Stimulated activated CD4-positive, alpha-beta T cell treated with anti-CD3 and anti-CD28 coated beads, TNF-alpha, amount 100 ng/mL, for 1 hour (primary cell): ENCODE measurements at places on chromosomes 7 and 10.

GRCh38 chr7:155470686-155471638 is 13.0 kb downstream of the EN2 start:
- DNase-seq: no peak

DNA sequence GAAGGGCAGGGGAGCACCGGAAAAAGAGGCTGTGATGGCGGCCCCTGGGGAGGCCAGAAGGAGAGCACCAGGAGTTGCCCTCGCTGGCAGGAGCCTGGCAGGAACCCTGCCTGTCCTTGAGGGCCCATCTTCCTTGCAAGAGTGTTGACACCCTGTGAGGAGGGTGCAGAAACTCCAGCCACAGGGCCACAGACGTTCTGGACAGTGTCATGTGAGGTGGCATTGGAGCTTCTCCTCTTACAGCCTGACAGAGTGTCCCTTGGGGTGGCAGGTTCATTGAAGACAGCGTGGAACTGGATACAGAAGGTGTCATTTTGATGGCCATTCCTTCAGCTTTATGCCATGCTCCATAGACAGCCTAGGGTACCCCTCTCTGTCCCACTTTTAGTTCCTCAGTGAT is 54.2 kb downstream of the RBM20 start:
- no peak for DNase-seq

GRCh38 chr7:28988810-28989209 is 30.7 kb upstream of the TRIL start:
- DNase-seq: no peak

- no peak for DNase-seq
These were observed 221.4 kb downstream of the BICC1 start for GRCh38 chr10:58734116-58734515.

DNA sequence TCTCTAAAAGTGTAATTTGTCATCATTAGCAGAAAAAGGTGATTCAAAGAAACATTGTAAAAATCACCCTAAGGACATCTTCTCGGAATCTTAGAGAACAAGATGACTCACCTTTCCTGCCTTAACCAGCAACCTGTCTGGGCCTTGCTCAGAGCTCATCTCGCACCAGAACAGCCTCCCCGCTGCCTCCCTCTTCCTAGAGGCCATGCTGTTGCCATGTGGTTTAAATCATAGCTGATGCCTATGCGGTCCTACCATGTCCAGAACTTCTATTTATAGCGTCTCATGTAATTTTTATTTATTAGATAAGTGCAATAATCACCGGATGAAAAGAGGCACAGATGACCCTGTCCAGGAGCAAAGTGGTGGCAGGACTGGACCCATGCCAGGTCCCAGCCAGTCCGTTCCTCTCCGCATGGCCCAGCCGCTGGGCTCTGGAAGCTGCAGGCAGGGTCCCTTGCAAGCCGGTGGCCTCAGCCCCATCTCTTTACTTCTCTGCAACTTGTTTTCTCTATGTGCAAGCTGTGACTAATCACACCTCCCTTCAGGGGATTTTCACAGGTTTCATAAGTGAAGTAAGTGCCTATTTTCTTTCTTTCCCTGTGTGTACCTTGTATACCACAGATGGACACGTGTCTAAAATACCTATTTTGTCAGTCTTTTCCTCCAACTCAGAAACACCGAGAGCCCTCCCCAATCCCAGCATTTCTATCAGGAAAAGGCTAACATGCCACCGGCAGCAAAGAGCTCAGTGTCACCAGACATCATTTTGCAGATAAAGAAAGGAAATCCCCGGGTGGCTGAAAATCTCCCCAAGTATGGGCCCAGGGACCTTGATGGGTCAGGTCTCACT is 27.1 kb downstream of the KLF6 start:
- peak; percentile 50 for DNase-seq

DNA sequence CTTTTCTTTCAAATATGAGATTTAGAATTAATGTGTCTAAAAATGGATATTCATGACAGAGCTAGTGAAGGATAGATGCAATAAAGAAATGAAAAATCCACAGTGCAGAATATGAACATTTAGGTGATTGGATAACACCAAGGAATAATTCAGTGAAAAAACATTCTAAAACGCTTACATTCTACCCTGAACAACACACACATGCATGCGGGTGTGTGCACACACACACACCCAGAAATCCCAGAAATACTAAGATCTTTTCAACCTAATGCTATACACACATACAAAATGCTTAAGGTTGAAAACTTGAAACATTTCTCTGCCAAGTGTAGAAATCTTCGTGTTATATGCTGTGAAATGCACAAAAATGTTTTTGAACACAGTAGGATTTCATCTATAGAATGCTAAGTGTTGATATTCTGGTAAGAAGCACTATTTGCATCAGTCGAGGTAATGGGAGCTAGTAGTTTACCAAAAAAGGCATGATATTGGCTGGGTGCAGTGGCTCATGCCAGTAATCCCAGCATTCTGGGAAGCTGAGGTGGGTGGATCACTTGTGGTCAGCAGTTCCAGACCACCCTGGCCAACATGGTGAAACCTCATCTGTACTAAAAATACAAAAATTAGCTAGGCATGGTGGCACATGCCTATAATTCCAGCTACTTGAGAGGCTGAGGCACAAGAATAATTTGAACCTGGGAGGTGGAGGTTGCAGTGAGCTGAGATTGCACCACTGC is 600.6 kb downstream of the PHTF2 start:
- no peak for DNase-seq

DNA sequence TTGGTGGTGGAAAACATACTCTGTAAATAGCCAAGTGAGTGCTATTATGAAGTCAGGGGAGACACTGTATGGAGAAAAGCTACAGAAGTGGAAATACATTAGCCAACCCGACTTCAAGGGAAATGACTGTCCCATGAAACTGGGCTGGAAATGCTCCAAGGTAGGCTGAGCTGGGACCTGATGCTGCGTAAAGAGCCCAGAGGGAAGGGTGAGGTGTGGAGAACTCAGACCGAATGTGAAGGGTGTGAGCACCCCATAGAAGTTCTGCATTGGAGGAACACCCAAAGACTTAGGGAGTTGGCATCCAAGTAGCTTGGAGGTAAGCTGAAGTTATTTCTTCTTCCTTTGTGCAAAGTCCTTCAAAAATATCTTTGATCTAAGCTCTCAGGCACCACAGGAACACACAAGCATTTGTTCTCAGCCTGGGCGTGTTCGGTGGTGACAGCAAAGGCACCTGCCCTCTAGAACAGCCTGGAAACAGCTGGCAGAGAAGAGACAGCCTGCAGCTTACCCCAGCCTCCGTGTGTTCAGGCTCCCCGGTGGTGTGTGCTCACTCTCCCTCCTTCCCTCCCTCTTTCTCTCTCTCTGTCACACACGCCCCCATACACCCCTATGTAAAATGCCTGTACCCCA is 19.1 kb upstream of the GJD4 start:
- no peak for DNase-seq

- no peak for DNase-seq
These were observed 269.5 kb upstream of the AKR1E2 start for GRCh38 chr10:4556527-4556926.

- DNase-seq: no peak
These were observed 105.3 kb upstream of the FAM20C start for GRCh38 chr7:87047-87446.

DNA sequence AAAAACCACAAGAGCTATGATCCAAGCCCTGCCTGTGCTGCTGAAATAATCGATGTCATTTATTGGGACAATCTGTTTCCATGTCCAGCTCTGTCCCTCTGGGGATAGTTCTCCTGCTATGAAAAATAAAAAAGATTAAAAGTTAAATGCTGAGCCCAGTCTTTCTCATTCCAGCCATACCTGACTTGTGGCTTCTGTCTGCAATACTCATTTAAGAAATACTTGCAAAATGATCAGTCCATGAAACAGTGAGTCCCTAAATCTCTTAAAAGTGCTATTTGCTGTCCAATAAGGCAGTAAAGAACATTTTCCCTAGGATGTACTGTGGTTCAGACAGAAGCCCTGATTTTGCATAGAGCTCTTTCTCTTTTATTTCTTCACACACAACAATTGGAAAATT is 91.7 kb downstream of the SLC16A9 start:
- DNase-seq: no peak

- DNase-seq: no peak
These were observed 6.5 kb upstream of the SDK1 start for GRCh38 chr7:3294432-3295100.

DNA sequence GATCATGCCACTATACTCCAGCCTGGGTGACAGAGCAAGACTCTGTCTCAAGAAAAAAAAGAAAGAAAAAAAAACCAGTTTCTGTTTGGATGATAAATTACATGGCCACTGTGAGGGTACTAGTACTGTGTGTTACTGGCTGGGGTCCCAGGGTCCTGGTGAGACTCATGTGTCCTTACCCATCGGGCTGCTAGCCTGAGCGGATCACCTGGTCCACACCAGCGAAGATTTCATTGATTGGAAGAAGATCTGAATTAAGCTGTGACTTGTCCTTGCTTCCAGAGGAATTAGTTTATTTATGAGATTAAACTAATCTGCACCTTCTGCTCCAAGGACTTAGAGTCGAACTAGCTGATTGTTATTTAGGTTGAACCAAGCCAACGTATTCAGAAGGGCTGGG is 40.0 kb upstream of the BAMBI start:
- DNase-seq: no peak

GRCh38 chr7:99805641-99806040 is 21.7 kb upstream of the CYP3A4 start:
- DNase-seq: no peak

DNA sequence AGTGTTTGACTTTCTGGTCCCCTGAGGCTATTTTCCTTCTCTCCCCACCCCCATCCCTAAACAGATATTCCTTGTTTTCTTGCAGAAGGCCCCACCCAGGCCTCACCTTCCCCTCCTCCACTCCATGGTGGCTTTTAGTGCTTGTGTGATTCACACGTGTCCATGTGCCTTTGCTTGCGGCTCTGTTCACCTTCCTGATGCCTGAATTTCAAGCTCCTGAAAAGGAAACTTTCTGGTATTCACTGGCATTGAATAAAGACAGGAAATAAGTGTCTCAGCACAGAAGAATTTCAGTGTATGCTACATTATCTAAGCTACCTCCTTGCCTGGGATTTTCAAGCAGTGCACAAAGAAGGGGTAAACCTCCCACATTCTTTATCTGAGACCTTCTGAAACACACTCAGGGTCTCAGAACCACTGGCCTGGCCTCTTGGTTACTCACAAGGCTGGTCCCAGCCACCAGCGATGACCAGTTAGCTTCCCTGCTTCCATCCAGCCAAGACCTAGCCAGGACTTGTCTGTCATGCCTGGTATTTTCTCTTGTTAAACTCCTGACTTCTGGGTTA is 17.2 kb upstream of the UBE2H start:
- no peak for DNase-seq

GRCh38 chr10:24449769-24450310 is 240.9 kb downstream of the KIAA1217 start:
- no peak for DNase-seq

- DNase-seq: no peak
These were observed 233.3 kb downstream of the SLC25A13 start for GRCh38 chr7:96088579-96088978.

GRCh38 chr7:80154656-80155333 is 20.2 kb downstream of the GNAI1 start:
- DNase-seq: no peak

DNA sequence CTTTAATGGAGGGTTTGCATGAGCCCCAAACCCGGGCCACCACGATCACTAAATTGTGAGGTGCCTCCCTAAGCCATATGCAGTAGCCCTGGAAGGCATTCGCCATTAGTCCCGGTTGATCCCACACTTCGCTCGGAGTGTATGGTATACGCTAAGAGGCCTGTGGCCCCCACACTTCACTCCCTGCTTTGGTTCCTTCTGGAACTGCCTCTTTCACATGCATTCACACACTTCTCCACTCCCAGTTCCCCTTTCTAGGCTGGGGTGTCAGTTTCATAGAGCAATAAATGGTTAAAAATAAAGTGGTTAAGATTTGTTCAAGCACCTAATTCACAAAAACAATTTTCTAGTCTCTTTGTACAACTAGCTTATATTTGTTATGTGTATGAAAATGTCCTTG is 212.1 kb upstream of the KCND2 start:
- no peak for DNase-seq

DNA sequence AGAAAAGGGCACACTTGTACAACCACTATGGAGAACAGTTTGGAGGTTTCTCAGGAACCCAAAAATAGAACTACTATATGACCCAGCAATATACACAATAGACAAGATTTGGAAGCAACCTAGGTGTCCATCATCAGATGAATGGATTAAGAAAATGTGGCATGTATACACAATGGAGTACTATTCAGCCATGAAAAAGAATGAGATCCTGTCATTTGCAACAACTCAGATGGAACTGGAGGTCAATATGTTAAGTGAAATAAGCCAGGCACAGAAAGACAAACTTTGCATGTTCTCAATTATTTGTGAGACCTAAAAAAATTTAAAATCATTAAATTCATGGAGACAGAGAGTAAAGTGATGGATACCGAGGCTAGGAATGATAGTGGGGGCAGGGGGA is 118.8 kb downstream of the ZNF467 start:
- no peak for DNase-seq

DNA sequence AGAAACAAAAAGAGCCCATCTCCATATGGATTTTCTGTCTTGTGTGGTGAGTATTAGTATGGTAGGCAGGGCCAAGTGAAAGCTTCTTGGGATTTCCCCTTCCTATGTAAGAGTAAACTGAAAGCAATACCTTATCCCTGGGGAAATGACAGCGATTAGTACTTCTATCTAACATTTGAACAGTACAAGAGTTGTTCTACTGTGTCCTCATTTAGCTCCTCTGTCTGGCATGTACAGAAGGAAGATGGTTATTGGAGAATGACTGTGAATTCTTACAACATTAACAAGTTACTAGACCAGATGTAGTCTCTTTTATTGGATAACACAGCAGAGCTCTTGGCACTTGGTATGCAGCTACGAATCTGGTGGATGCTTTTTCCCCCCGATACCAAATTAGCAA is 17.9 kb upstream of the TRIL start:
- no peak for DNase-seq

GRCh38 chr10:77011874-77012811 is 625.5 kb downstream of the KCNMA1 start:
- no peak for DNase-seq

DNA sequence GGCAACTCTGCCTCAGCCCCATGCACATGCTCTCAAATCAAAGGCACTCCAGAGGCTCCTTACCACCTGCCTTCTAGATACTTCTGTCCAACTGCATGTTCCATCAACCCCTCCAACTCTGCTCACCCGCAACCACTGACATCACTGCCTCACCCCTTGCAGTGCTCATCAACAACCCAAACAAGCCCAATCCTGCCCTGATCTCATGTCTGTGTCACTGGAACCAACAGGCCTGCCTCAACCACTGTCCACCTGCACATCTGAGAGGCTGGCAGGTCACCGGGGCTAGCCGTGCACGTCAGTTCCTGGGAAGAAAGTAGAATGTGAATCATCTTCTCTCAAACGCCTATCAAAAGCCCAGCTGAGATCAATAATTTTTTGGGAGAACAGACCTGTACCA is 33.3 kb downstream of the CTBP2 start:
- DNase-seq: no peak

- no peak for DNase-seq
These were observed 42.6 kb upstream of the CFAP46 start for GRCh38 chr10:132984801-132985545.
